Putamen (tissue), 1 donor: ENCODE measurements at places on chromosomes 11 and 22.

DNA sequence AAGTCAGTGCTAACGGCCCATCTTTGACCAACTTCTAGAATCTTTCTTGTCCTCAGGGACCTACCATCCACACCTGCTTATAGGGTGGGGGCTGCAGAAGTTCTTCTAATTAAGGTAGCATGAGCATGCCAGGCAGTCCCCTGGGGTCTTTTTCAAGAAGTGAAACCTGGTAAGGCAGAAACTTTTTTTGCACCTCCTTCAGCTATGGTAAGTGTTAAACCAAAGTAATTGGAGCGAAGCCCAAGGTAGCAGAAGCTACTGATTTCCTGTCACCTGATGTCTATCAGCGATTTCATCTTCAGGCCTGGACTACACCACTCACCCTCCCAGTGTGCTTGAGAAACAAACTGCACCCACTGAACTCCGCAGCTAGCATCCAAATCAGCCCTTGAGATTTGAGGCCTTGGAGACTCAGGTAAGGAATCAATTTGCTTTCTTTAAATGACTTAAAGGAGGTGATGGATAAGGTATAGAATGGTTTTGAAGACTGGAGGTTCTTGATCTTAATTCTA is at the start of gene MS4A1:
Gene MS4A1, plus strand, starts transcription at position 317 of the 512 bp plus-strand sequence. CDS start 6,528 bp downstream, outside the sequence.
- no peak for DNase-seq

DNA sequence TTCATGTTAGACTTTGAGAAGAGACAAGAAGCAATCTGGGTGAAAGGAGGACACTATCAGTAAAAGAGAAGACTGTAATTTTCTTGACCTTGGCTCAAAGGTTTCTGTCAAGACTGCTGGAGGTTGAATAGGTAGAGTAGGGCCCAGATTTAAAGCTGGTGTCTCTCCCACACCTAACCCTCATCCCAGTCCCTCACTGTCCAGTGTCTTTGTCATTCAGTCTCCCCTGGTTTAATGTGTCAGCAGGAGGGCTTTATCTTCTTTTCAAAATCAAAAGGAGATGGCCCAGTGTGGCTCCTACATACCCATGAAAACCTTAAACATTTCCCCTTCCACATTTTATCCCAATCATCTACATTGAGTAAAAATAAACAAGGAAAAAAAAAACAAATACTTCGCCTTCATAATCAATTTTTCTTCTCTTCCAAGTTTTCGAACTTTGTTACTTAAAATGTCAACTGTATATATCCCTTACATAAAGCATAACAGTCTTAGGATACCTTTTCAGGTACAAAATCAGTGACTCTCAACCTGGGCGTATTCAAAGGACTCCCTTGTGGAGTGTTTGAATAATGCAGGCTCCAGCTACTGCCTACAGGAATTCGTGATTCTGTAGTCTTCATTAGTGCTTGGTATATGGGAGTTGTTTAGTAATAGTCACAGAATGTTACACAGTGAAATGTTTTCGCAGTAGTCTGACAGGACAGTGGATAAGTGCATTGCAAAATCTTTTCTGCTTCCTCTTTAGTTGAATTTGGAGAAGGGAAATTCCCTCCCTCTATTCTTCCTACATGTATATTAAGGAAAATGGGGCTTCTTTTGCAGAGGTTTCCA is 87.2 kb downstream of the FAT3 start:
- no peak for DNase-seq

GRCh38 chr11:75474240-75474639 is 41.2 kb upstream of the KLHL35 start:
- no peak for DNase-seq

DNA sequence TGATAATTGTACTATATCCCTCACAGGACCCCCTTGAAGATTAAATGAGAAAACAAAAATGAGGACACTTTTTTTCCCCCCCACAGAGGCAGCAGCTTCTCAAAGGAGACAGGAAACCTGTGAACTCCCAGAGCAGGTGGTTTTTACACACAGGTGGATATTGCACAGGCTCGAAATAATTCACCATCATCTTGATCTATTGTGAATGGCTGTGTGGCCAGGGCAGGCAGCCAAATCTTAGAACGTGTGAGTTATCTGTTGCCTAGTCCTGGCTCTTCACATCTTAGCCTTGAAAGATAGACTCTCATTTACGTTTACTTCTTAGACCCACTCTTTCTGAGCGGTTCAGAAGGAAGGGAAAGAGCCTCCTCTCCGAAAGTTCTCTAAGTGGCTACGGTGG is 23.5 kb downstream of the PPFIBP2 start:
- DNase-seq: no peak

DNA sequence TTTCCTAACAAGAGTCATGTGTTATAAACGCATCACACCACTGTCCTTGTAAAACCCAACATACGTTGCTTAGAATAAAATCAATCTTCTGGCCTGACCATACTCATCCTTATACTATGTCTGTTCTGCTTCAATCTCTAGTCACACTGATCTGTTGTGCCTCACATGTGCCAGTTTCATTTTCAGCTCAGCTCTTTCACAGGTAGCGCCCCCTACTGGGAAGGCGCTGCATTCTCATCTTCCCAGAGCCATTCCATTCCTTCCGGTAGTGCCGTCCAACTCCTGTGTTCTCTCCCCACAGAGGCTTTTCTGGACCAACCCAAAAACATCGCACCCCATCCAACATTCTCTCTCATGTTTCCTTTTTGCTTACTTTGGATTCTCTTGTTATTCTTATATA is 22.2 kb downstream of the CASP5 start:
- DNase-seq: no peak

- no peak for DNase-seq
Observed at GRCh38 chr11:62933750-62934495, 12.8 kb upstream of the CHRM1 start.

DNA sequence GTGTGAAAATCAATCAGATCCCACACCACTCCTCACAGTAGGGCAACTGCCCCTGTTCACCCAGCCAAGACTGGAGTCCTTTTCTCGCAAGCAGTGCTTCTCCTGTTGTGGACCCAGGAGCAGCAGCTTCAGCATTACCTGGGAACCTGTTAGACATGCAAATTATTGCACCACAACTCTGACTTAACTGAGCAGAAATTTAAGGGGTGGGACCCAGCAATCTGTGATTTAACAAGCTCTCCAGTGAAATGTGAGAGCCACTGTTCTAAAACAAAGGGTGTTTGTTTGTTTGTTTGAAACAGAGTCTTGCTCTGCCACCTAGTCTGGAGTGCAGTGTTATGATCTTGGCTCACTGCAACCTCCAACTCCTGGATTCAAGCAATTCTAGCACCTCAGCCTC is 591.4 kb downstream of the SOX6 start:
- no peak for DNase-seq

- DNase-seq: no peak
Observed at GRCh38 chr11:119627286-119627685, 101.7 kb downstream of the NECTIN1 start.

- no peak for DNase-seq
Observed at GRCh38 chr11:96095884-96096303, 172.0 kb upstream of the MTMR2 start.

DNA sequence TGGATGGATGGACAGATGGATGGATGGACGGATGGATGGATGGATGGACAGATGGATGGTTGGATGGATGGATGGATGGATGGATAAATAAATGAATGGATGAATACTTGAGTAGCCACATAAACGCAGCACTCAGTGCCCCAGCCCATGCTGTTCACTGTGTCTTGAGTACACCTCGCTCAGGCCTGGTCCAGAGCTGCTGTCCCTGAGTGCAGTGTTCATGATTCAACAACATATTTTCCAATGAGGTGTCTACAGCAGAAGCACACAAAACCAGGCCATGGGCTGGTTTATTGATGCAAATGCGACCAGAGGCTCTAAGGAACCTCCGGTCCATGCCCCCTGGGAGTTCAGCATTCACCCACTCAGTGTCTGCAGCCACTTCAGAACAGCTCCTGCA is 584.3 kb downstream of the BRD1 start:
- no peak for DNase-seq

DNA sequence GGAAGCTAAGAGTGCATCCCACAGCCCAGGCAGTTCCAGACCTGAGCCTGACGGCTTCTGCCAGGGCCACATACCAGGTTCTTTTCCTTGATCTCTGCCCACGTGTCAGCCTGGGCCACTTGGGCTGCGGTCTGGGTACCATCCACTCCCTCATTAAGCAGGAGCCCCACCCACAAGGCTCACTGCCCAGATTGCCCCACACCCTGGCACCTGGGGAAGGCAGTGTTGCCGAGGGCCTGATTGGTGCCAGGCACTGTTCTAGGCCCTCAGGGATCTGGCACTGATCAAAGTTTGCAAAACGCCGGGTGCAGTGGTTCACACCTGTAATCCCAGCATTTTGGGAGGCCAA is 15.4 kb downstream of the GGA1 start:
- no peak for DNase-seq

GRCh38 chr22:41445129-41446056 is 1.2 kb downstream of the TOB2 start:
- peak; percentile 65 for DNase-seq

DNA sequence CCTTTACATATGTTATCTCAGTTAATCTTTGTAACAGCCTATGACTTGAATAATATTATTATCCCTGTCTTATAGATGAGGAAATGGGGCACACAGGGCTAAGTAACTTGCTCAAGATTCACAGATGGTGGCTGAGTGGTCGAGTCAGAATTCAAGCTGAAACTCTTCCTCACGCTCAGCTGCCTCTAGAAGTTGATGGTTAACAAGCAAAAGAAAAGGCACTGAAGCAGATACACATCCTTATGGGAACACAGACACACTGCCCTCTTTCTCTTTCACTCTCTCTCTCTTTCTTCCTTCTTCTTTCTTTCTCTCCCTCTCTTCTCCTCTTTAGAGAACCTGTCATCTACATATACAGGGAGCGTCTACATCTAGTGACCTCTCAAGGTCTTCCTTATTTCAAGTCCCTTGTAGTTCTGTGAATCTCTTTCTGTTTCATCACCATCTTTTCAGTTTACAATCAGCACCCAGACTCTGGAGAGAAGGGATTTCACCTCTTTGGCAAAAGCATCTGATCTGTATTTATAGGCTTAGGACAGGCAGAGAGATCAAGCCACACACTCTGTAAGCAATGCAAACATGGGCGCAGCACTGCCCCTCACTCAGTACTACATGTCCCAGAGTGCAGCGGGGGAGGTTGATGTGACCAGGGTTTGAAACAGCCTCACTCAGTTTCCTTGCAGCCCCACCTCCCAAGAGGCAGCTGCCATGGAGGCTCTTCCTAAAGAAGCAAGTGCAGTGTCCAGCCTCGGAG is 75.7 kb downstream of the GRAMD1B start:
- DNase-seq: no peak

GRCh38 chr11:27228906-27229290 is 134.1 kb downstream of the CCDC34 start:
- DNase-seq: peak; percentile 42

DNA sequence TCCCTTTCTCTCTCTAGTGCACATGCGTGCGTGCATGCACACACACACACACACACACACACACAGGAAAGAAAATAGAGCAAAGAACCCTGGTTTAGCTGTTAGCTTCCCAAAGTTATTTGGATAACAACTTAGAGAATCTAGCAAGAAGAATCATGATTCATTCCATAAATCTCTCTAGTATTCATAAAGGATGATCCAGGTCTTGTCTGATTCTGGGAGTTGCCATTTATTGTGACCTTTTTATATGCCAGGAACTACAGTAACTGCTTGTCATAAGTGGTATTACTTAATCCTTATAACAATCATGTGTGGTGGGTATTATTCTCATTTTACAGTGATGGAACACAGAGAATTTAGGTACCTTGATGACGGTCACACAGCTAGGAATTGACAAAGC is 141.5 kb upstream of the MTMR2 start:
- DNase-seq: no peak

- no peak for DNase-seq
Observed at GRCh38 chr11:1927026-1927847, 7.7 kb downstream of the TNNT3 start.

GRCh38 chr22:39623603-39624500 is 53.3 kb downstream of the CACNA1I start:
- DNase-seq: no peak

- no peak for DNase-seq
Observed at GRCh38 chr22:47288680-47289079, 526.2 kb downstream of the TBC1D22A start.

GRCh38 chr11:74367881-74368280 is 30.4 kb downstream of the PGM2L1 start:
- no peak for DNase-seq

GRCh38 chr22:38881997-38882879 is 10.2 kb upstream of the CBX6 start:
- no peak for DNase-seq

DNA sequence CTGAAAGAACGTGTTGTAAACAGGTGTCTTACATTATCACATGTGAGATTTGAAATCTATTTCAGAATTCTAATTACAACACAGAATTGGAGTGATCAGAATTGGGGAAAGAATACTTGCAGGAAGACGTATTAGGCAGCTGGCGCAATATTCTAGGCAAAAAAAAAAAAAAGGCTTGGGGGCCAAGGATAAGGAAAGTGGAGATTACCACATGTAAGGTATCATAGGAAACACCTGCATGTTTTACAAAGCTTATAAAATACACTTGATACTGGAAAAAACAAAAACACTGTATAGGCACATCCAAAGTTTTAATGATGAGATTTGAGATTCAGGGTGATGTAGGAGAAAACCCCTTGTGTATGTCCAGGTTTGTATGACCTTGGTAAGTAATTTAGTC is 245.1 kb downstream of the DDX10 start:
- DNase-seq: no peak

DNA sequence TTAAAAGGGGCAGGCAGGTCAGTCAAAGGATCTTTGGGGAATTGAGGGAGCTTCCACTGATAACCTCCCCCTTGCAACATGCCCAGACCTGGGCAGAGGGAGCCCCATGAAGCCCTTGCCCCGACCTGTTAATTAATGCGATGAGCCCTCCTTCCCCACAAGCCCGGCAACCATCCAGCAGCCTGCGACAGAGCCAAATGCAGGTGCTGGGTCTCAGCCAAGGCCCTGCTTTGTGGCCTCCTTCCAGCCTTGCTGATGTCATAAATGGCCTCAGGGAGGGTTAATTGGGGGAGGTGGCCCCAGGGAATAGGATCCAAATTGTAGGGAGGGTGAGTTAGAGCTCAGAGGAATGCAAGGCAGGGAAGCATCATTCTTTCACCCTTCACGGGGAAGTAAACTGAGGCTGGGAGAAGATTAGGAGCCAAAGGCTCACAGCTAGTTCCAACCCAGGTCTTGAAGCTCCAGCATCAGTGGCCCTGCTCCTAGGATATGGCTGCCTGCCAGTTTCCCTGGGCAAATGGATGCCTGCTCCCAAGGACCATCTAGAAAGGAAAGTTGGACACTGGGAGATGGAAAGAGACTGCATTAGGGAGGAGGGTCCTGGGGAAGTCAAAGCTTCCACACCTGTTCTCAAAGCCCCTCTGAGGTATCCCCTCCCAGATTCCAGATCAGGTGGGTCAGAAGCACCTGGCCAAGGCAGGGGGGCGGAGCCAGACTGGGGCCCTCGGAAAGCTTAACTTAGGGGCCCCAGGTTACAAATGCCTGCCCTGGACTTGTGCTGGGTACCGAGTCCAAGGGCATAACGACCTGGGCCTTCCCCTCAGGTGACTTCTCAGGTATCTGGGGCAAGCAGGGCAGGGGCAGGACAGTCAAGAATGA is 34.1 kb downstream of the LMO1 start:
- DNase-seq: no peak

- peak; percentile 89 for DNase-seq
Observed at GRCh38 chr11:64204464-64204989, 2.0 kb upstream of the FERMT3 start.

- no peak for DNase-seq
Observed at GRCh38 chr11:12547953-12548650, 126.1 kb upstream of the TEAD1 start.
